Activated naive CD8-positive, alpha-beta T cell treated with anti-CD3 and anti-CD28 coated beads, Interleukin-2, amount 50 U/mL, for 16 hours (primary cell): ENCODE measurements at places on chromosomes 1 and 21.

- no peak for DNase-seq
These were observed 45.1 kb downstream of the SLC2A1 start for GRCh38 chr1:42913426-42914091.

DNA sequence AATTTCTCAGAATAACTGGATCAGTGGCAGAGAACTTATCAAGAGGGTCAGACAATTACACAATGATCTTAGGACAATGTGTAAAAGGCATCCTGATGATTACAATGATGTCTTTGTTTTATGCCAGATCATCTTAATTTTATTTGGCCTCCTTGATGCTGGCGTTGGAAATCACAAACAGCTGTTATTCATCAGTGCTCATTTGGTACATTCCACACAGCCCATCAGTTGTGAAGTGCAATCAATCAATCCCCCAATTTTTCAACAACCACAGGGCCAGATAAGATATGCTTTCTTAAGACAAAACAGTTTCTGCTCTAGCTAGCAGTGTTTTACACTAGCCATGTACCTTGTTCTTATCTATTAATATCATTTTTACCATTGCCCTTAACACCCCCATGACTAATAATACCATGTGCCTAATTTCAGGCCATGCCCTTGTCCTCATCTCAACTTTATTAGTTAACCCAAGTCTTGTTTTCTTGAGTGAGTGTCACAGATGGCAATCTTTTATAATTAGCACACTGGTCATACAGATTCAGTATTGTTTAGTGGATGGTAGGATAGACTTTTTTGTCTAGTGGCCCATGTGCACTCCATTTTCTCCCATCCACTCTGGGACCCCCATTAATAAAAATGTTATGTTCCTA is 40.8 kb upstream of the COL24A1 start:
- DNase-seq, result no peak

DNA sequence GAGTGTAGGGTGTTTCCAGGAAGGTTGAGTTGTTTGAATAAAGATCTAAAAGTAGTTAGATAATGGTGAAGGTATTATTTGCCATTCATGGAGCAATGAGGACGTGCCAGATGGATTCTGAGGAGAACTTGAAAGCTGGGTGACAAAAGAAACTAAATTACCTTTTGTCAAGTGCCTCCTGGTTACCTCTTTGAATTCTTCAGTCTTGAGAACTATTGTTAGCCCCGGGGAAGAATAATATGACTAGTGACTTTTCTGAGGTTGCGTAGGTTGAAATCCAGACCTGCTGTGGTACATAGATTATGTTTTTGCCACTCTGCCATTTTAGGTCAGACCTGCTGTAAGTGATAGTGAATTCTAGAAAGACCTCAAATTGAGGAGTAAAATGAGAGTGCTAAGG is 11.5 kb downstream of the LAMC1 start:
- no peak for DNase-seq

DNA sequence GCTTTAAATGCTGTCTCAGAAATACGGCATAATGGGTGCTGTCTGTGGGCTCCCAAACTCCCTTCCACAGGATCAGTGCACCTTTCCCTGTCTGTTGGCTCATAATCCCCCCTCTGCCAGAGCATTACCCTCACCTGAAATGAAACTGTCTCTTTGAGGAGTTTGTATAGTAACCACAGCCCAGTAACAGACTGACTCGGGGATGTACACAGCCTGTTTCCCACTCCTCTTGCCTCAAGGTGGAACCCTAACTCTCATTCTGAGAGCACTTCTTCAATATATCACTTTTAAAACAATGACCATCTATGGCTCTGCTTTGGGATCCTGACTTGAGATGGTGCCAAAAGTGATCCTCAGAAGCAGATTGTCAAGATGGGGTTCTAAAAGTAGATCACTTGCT is 332.5 kb downstream of the AMY1C start:
- no peak for DNase-seq

- DNase-seq, result no peak
These were observed 12.8 kb upstream of the FUBP1 start for GRCh38 chr1:77991638-77992037.

- DNase-seq, result no peak
These were observed 783 bp upstream of the AGL start for GRCh38 chr1:99849413-99849743.

DNA sequence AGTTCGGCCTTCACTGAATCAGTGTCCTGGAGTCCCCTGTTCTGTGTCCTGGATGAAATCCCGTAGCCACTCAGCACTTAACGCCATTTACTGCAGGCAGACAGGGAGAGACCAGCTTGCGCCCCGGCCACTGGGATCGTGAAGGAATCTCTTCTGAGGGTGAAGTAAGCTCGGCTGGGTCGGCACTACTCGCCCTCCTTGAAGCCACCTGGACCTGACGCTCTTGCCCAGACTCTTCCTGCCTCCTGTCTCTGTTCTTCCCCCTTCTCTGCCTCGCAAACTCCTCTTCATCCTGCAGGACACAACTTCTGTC is 99.9 kb upstream of the ZBTB40 start:
- DNase-seq, result no peak

DNA sequence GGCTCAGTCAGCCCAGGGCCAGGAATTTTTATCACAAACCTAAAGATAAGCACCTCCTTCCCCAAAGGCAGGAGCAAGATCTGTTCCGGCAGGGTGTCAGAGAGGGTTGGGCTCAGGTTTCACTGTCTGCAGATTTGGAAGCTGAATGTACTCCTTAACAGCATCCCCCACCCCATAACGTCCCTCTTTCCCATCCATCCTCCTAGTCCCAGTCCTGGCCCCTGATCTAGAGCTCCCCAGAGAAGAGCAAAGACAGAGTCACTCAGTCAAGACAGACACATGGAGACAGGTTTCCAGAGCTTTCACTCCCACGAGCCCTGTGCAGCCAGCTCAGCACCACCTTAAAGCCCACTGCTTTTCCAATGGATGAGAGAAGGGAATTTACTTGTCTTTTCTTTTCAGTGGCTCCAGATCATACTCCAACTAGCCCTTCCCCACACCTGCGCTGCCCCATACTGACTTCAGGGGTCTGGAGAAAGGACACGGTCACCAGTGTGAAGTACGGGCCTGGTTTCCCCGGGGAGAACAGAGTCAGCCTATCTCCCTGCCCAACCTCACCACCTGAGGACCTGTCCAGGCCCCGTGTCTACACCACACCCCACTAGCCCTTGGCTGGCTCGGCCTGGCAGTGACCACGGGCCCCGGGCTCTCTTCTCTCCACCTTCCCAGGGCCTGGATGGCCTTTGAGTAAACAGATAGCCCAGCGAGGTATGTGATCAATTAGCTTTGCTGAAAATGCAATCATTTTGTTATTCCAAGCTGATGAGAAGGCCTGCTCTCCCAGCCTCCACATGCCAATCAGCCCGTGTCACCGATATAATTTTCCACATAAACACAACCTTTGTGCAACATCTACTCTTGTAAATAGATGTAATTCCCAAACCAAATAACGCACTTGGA is 249.1 kb downstream of the FOXD2 start:
- no peak for DNase-seq

GRCh38 chr1:3037281-3038040 is 16.2 kb downstream of the ACTRT2 start:
- no peak for DNase-seq

- DNase-seq, result no peak
These were observed 50.1 kb downstream of the FOXD2 start for GRCh38 chr1:47487850-47488450.

GRCh38 chr1:231278100-231278790 is 37.2 kb downstream of the GNPAT start:
- DNase-seq, result no peak

- no peak for DNase-seq
These were observed 44.9 kb upstream of the NTPCR start for GRCh38 chr1:232905331-232906034.

DNA sequence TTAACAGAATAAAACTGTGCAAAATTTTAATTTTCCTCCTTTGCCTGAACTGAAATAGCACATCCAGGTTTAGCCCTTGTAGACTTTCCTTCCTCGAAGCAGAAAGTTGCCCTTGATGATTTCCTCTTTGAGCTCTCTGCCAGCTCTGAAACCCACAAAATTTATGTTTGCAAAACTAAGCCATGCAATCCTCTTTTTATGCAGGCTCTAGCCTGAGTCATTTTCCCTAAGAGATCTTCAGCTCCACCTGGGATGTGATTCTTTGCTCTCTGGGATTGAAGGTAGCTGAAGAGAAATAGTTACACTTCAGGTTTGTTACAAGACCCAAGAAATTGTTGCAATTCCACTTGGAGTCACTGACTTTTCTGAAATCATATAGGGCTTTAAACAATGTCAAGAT is 1.4 kb upstream of the F3 start:
- DNase-seq, result no peak

DNA sequence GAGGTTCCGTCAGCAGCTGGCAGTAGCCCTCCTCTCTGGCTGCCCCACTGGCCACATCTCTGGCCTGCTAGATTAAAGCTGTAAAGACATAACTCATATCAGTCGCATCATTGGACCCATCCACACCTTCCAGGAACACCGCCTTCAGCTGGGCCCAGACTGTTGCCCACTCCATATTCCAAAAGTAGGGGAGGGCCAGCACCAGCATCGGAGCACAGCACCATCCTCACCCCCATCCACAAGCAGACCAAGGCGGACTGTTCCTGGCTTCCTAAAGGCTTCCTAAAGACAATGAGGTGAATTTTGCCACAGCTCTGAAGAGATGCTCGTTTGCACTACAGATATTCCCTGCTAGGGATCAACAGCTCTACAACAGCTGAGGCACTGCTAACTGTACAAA is 3.5 kb downstream of the SHISA4 start:
- DNase-seq, result no peak
